ENCODE measurements at places on chromosomes 3 and 15. TPM values are rescaled to one million over a fixed set of nuclear protein-coding genes. Genes with fewer than 3 reads are reported as not detected.

The SPATA12 gene
- not detected for polyA plus RNA-seq

The THAP10 gene
- 0.68 TPM for polyA plus RNA-seq

The SLC28A1 gene
- not detected for polyA plus RNA-seq

The DUOX1 gene
- 1.4 TPM for polyA plus RNA-seq

The BFSP2 gene
- polyA plus RNA-seq, result 2.8 TPM

The SERP1 gene
- polyA plus RNA-seq, result 120 TPM

The KCTD6 gene
- 15.5 TPM for polyA plus RNA-seq

The SYNM gene
- polyA plus RNA-seq, result not detected

The RHOV gene
- not detected for polyA plus RNA-seq

The ITIH3 gene
- not detected for polyA plus RNA-seq

The ST8SIA2 gene
- polyA plus RNA-seq, result not detected

The TM6SF1 gene
- polyA plus RNA-seq, result 0.29 TPM

The CDHR4 gene
- not detected for polyA plus RNA-seq

The FOXL2NB gene
- polyA plus RNA-seq, result not detected

The PCOLCE2 gene
- polyA plus RNA-seq, result not detected

The MUC13 gene
- not detected for polyA plus RNA-seq

The SCN11A gene
- polyA plus RNA-seq, result not detected

The RASL12 gene
- polyA plus RNA-seq, result not detected

The CAPN3 gene
- 1.3 TPM for polyA plus RNA-seq

The GOLGA8G gene
- not detected for polyA plus RNA-seq

The SNX33 gene
- 0.05 TPM for polyA plus RNA-seq

Measured in IgD-negative memory B cell (primary cell).